ENCODE measurements at places on chromosomes 11 and 22. TPM values are rescaled to one million over a fixed set of nuclear protein-coding genes. Genes with fewer than 3 reads are reported as not detected.

DNA sequence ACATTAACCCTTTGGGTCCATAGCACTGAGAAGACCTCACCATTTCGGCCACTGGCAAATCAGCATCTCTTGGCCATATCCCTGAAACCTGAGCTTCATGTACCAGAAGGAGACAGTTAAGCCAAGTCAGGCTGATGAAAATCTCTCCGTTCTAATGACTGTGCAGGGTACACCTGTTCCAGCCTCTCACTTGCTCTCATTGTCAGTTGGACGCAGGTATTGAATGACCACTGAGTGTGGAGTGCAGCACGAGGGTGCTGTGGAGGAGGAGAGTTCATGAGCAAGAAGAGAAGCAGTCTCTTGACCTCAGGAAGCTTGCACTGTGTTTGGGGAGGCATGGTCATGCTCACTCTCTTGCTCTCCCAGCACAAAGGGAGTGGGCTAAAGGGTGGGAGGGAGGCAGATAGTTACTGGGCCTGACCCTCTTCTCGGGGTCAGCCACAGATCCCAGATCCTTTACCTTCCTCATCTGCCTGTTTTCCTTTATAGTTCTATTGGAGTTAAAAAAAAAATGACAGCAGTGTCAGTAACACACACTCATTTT is 65.2 kb downstream of the ZBTB16 start:
- no peak for DNase-seq

Gene DNAJB7
- total RNA-seq = not detected

DNA sequence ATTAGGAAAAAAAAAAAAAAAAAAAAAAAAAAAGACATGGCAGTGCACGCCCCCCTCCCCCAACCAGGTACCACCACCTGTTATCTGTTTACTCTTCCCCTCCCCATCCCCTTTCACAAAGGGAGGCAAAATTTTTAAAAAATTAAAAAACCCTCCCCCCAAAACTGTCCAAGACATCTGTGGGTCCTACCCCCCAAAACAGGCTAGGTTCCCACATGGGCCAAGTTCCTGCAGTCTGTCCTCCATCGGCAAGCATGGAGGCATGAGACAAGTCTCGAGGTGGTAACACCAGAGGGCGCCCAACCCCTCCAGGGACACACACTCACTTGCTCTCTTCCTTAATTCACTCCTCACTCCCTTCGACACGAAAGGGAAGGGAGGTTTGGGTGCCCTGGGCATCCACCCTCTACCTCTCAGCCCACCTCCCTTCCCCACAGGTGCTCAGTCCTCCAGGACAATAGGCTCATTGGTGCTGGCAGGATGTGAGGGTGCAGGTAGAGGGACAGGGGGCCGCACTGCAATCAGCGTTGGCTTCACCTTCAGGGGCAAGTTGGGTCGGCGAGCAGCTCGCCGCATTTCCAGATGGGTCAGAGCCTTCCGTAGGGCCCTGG is 2.2 kb upstream of the TUT1 start:
- no peak for DNase-seq

Gene MMP1
- total RNA-seq = not detected

DNA sequence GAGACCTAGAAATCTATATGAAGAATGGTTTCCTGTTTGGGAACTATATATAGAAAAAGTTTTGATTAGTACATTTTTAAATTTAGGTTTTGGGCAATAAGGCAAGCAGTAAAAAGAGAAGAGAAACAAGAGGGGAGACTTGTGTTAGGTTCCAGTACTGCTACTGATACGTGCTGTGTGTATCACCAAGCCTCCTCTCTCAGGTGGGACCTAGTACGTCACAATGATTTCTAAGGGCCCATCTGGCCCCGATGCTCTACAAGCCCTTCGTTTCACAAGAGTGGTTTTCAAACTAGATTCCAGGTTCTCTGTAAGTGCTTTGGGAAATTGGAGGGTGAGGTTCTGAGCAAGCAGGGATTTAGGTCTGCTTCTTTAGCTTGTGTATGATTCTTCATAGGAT is 39.2 kb downstream of the USP35 start:
- DNase-seq = no peak

DNA sequence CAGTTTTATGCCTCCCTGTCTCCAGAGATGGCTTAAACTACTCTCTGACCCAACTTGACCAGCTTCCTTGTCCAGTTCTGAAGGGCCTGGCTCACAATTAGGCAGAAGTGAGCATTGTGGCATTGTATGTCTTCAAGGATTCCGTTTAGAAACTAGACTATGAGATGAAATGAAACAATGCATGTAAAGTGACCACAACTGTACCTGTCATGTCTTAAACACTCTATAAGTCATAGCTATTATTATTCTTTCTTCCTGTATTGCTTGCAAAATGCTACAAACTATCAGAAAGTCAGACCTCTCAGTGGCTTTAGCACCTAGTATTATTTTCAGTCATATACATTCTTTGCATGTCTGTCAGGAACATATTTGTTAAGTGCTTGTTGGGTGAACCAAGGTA is 127.9 kb upstream of the MTMR2 start:
- no peak for DNase-seq

GRCh38 chr22:50576806-50577696 is 1.2 kb downstream of the CPT1B start:
- no peak for DNase-seq

- no peak for DNase-seq
These were observed 7.9 kb downstream of the TMEM258 start for GRCh38 chr11:61784506-61784805.

All from spinal cord (tissue), 10 donors.